ENCODE measurements at places on chromosomes 6 and 20.
A peak's percentile ranks its signal among the peaks of the same experiment; 100 is the strongest.

DNA sequence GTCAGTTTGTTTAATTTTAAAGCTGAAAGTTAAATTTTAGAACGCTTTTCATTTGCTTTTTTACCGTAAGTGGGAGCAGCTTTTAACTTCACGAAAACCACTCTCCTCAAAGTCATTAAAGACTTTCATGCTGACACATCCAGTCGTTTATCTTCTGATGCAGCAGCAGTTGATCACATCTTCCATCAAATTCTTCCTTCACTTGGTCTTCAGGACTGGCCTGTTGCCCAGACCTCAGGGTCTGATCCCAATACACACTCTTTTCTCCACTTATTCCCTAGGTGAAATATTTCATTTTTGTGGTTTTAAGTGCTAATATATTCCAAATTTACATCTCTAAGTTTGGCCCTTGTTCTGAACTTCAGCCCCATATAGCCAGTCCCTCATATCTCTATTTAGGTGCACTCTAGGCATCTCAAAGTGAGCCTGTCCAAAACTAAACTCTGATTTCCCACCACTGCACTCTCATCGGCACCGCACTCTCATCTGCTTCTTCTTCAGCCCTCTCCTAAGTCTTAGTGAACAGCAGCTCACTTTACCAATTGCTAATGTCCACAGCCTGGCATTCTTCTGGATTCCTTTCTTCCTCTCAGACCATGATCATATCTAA, 20.4 kb downstream of the AFDN start:
- DNase-seq, result no peak

- no peak for DNase-seq
These were observed 43.4 kb downstream of the TAF8 start for GRCh38 chr6:42093582-42094329.

GRCh38 chr6:3208098-3208774, 19.2 kb downstream of the TUBB2B start:
- no peak for DNase-seq

GRCh38 chr6:152372945-152373344, 264.2 kb downstream of the SYNE1 start:
- no peak for DNase-seq

- DNase-seq, result no peak
These were observed 8.6 kb upstream of the LY6G5C start for GRCh38 chr6:31689249-31690110.

DNA sequence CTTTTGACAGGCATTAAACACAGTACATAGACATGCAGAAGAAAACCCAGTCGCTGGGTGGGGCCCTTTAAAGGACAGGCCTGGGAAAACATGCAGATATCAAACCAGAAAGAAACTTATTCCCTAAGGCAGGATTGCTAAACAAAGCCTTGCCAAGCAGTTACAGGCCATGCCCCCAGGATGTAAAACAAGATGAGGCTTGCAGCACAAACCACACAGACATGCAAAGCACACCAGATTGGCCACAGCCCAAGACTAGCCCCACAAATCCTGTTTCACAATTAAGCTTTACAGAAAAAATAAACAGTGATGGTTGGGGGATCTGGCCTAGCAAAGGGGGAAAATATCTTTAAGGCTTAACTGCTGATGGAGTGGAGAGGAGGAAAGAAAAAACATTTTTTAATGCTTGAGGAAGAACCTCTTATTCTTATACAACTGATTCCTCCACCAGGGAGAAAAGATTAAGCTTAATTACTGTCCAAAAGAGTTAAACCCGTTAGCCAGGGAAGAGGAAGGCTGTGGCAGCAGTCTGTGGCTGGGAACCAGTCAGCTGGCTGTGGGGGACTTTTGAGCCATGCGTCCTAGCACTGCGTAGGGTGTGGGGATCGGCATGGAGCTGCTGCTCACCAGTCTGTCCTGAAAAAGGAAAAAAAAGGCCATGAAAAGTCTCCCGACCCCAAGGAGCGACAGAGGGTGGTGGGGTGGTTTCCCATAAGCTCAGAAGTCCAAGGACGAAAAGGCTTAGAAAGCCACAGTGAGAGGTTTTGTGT, 28.4 kb downstream of the COL19A1 start:
- no peak for DNase-seq

- DNase-seq, result no peak
These were observed 57.4 kb upstream of the EDN3 start for GRCh38 chr20:59242714-59243626.

GRCh38 chr6:154848580-154848979, 115.4 kb downstream of the SCAF8 start:
- DNase-seq, result no peak

GRCh38 chr20:36852187-36852586, 23.8 kb upstream of the TLDC2 start:
- DNase-seq, result no peak

DNA sequence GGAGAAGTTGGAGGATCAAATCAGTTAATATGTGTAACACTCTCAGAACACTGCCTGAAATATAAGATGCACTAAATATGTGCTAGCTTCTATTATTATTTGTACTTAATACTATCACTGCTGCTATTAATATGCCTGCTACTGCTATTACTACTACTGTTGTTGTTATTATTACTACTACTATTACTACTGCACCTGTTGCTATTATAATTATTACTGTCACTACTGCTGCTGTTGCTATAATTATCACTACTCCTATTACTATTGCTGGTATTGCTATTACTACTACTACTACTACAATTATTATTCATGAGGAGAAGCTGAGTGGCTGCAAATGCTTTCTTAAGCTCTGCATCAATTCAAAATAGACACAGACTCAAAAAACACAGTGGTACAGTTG, 16.7 kb upstream of the SSTR4 start:
- no peak for DNase-seq

DNA sequence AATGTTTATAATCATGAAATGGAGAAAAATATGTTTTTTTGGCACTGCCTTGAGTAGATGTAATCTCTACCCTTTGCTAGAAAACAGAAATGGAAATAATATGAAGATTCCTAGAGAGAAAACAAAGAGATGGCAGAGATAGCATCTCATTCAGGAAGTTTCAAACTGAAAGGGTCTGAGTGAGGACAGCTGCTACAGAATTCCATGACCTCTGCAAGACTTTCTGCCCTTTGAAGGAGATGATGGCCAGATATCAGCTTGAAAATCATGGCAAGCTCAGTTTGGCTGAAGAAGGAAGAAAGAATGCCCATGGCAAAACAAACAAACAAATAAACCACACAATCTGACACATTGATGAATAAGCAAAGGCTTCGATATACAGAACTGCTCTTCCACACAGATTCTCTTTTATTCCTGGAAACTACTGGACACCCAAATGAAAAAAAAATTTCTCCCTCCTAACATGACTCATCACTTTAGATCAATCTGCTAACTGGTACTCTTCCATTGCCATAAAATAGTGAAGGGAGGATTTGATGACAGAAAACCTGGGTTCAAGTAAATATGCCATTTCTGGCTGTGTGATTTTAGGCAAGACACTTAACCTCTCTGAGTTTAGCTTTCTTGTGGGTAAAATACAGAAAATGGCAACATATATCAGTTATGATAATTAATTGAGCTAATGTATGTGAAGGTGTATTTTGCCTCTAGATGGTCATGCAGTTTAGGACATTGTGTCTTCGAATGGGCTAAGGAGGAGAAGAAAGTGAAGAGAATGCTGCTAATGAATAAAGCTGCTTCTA, 105.9 kb upstream of the SPACA1 start:
- DNase-seq, result no peak

GRCh38 chr6:45959534-45960145, 56.0 kb downstream of the CLIC5 start:
- DNase-seq, result no peak

DNA sequence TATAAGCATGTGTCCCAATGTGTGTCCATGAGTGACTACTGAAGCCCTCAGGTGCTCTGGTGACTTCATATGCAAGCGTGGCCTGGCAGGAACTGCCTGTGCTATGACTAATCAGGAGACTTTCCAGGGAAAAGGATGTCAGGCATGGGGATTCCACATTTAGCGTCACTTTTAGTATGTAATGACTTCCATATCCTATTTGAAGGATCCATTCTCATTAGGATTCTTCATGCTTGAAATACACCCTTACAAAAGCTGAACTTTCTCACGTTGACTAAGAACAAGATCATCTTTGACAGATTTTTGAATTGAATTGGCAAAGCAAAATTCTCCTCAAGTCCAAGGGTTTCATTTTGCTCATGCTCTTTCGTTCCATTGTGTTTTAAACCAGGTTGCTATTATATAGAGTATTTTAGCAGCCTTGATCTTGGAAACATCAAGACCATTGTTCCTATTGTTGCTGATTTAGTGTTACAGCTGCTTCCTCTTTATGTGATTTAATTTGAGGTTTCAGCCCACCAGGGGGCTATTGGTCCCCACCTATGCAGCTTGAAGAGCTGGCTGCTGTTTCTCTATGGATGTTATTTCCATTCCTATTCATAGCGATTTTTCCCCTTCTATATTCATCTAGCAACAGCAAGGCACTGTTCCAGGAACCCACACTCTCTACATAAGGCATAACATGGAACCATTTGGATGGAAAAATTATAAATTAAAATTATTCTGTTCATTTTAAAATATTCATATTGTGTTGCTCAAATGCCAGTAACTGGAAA, 418.6 kb downstream of the CDKAL1 start:
- DNase-seq, result no peak

DNA sequence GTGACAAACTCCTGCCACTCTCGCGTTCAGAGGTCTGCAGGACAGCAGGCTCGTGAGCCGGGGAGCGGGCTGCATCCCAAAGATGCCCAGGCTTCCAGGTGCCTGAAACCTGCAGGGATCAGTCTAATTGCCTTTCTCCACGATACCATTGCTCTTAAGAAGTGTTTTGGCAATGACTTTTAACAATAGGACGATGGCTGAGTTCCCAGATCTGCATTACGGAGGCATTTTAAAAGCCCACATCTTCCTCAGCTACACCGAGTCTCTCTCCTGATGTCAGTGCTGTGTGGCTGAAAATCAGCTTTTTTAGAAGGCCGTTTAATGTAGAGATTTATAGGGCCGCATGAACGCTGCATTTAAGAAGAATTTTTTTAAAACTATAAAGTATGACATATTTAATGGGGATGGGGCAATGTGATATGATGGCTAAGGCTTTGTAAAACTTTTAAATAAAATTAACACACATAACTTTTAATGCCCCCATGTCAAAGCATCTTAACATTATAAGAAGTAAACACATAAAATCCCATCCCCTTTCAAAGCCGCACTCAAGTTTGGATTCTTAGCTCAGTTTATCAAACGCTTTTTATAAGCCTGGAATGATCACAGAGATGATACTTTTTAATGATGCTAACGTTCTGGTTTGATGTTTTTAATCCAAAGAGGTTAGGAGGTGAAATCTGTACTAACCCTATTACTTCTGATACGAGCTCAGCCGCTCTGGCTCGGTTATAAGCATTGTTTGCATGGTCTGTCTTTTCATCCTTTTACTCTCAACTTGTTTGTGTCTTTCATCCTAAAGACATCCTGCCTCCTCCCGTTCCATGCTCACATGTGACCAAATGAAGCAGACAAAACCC, 386.0 kb downstream of the SMOC2 start:
- DNase-seq, result no peak

- DNase-seq, result peak; percentile 89
These were observed at the start of gene ANKS1A for GRCh38 chr6:34888874-34889555. Gene ANKS1A, plus strand, starts transcription at chr6:34889255. Its CDS starts 148 bp downstream, at chr6:34889403.

DNA sequence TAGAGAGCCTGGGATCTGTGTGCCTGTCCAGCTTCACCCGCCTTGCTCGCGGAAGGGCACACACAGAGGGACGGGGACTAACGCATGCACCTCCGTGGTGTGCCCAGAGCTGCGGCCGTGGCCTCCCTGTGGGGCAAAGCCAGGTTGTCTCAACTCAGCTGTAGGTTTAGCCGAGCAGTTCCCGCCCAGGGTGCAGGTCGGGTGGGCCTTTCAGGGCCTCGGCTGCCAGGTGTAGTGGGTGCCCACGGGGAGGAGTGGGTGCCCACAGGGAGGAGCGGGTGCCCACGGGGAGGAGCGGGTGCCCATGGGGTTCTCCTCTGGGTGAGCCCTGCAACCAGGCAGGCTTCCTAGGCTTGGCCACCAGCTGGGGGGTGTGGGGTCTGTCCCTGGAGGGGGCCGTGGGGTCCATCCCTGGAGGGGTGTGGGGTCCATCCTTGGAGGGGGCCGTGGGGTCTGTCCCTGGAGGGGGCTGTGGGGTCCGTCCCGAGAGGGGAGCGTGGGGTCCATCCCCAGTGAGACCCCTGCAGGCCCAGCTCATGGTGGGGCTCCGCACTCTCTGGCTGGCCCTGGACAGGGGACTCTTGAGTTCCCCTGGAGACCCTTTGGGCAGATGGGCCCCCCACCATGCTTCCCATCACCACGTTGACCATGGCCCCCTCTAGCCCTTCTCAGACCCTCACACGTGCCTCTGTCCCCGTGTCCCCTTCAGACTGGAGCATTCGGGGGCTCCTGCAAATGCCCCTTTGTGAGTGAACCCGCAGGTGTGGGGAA, 37.8 kb upstream of the CHRNA4 start:
- no peak for DNase-seq

- no peak for DNase-seq
These were observed 128.5 kb downstream of the HFE start for GRCh38 chr6:26215585-26216358.

- DNase-seq, result no peak
These were observed 56.5 kb downstream of the TCP11 start for GRCh38 chr6:35084511-35085203.

DNA sequence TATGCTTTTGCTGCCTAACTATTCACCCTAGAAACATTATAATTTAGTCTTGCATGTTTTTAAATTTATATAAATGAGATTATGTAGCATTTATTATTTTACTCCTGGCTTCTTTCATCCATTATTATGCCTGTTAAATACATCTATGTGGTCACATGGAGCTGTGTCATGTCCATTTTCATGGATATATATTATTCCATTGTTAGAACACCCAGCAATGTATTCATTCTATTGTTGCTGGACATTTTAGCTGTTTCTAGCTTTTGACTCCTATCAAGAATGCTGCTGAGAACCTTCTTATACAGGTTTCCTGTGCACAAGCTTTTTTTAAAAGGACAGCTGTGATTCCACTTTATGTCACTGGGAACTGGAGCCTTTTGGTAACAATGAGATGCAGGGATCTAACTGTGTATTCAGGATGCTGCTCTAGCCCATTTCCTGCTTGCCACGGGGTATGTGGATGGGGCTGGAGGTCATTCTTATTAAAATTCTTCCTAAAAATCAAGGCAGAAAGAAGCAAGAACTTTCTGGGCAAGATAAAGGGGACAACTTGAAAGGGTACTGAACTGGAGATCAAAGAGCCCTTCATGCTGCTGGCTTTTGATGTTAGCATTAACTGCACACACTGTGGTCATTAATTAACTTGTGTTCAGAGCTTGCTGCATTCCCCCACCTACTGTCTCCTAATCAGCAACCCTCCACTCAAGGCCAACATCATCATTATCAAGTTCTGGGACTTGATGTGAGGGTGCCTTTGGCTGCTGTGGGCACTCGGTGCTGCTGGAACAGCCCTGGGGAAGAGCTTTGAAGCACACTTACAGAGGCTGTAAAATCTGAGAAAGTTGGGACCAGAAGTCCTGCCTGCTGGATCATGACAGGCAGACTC, 96.6 kb upstream of the AKIRIN2 start:
- DNase-seq, result no peak
